ENCODE measurements at places on chromosomes 5 and 9.

GRCh38 chr5:115439042-115439441 lies 105.5 kb downstream of the FEM1C start:
- DNase-seq = no peak

DNA sequence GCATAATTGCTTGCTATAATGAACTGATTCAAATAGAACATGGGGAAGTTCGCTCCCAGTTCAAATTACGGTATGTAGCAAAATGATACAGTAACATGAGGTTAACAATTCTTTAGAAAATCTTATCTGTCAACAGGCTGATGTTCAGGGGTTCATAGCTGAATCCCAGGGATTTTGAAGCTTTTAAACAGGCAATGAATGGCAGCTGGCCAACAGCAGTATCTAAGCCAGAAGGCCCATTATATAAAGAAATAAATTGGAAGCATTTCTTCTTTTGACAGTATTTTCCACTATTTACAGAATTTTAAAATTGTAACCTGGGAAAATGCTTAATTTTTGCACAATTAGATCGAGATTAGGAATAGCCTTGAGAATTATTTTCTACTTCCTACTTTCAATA lies 126.8 kb downstream of the PDE8B start:
- DNase-seq = no peak

DNA sequence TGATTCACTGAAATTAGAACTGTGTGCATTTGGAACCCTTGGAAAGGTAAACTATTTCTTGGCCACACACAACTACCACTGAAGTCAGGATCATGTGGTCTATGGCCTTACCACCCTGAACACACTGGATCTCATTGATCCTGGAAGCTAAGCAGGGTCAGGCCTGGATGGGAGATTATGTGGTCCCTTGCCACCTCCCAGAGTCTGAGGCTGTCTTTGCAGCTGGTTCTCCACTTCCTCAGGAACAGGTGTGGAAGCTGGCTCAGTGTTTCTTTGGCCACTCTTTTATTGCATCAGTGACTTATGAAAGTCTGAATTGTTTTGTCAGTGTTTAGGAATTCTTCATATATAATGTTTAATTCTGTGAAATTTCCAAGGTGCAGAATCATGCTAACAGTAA lies 89.2 kb downstream of the TEK start:
- no peak for DNase-seq

DNA sequence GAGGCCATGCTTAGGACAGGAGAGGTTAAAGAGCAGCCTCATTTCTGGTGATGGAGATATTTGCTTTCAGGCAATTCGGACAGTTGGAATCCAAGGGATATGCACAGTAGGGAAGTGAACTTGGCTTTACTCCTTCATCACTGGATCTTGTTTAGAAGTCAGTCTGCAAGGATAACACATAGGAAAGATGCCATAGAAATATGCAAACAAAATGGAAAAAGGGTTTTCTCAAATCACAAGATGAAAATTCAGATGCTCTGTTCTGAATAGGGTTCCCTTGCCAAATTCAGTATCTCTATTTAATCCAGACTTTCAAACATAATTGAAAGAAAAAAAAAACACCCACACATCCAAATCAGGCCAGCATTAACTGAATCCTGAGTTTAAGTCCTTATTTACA lies 166.9 kb downstream of the MEF2C start:
- no peak for DNase-seq

Measured in T-helper 1 cell (primary cell).